ENCODE measurements at places on chromosomes 6 and 20.

GRCh38 chr20:21323640-21324039, 20.5 kb downstream of the XRN2 start:
- DNase-seq, result no peak

GRCh38 chr6:16166871-16167608, 38.2 kb downstream of the MYLIP start:
- no peak for DNase-seq

- no peak for DNase-seq
These were observed 14.6 kb downstream of the GINS1 start for GRCh38 chr20:25422032-25422431.

DNA sequence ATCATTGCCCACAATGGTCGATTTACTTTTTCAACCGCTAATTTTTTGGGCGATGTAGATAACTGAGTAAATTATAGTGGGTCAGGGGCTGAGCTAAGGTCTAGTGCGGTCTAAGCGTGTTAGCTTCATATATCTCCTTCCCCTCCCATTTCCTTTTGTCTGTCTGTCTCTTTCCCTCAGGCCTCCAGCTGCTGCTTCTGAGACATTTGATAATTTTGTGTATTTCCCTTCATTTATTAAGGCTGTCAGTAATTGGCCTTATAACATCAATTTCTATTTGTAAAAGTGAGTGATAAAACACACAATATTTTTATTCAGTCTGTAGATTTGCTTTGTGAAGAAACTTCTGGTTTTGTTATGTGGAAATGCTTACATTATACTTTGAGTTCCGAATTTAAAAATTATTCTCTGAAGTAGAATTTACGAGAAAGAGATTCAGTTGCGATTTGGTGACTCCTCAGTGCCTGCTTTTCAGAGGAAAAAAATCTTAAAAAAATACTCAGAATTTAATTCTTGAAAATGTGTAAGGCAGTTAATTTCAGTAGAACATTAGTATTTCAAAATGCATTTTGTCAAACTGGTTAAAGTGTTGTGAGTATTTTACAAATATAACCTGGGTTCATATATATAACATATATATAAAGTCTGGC, 1.4 kb downstream of the TMEM170B start:
- no peak for DNase-seq

DNA sequence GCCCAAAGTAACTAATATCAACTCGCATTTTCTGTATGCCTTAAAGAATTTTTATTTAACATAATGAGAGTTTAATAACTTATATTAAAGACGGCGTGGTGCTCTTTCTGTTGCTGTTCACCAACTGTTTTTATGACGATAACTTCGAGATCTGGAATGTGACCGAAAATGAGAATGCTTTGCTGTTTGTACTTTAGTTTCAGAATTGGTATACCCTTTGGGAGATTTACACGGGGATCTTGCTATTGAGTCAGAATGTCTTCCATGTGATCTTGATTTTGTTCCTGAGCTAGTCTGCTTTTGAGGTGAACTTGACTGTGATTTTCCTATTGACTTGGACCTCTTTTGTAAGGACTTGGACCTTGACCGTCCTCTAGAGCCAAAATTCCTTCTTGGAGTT, 17.9 kb downstream of the PNRC1 start:
- no peak for DNase-seq

DNA sequence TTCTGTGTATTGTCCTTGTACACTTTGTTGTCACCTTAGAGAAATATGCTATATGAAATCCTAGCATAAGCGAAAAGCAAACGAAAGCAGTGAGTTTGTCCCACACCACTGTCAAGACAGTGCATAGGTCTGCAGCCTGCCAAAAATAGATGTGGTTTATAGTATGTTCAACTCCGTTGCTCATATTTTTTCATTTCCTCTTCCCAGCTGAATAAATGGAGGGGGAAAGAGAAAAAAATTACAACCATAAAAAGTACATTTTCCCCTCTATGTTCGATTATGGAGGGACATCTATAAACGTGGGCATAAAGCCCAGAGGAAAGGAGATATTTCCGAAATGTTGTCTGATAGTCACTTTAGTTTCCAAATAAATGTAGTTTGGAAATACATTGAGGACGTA, 25.8 kb downstream of the PRL start:
- no peak for DNase-seq

GRCh38 chr6:35662999-35663398, 25.7 kb downstream of the FKBP5 start:
- DNase-seq, result no peak

DNA sequence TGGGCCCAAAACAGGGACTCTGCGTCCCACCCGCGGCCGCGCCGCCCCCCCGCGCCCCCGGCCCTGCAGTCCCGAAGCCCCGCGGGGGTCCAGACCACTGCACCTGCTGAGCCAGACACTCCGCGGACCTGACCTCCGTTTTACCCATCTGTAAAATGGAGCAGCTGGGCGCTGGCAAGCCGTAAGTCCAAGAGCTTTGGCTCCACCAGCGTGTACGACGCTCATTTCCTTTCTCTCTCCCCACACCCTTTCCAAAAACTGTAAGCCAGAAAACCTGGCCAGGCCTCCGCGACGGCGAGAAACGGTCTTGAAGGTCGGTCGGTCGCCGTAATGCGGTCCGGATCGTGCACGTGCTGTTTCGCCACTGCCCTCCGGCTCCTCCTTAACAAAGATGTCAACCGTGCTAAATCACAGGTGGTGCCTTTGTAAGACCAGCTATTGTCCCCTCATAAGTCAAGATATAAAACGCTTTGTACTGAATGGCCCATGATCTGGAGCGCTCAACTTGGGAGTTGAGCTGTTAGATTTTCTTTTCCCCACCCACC, 7.8 kb upstream of the NR2E1 start:
- DNase-seq, result no peak

DNA sequence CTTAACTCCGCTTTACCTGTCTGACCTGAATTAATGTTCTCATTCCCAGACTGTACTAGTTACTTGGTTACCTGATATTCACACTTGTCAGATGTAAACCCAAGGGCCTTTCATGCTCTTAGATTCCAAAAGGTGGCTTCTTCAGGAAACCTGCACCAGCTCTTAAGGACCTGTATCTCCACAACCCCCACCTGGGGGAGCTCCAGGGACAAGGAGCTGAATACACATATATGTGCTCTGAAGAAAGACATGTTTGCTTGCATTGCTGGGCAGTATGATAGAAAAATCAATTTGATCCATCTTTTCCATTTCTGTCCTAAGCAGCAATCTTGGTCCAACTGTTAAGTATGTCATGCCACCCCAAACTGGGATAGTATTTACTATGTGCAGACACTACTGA, 64.8 kb upstream of the POU3F2 start:
- DNase-seq, result no peak

DNA sequence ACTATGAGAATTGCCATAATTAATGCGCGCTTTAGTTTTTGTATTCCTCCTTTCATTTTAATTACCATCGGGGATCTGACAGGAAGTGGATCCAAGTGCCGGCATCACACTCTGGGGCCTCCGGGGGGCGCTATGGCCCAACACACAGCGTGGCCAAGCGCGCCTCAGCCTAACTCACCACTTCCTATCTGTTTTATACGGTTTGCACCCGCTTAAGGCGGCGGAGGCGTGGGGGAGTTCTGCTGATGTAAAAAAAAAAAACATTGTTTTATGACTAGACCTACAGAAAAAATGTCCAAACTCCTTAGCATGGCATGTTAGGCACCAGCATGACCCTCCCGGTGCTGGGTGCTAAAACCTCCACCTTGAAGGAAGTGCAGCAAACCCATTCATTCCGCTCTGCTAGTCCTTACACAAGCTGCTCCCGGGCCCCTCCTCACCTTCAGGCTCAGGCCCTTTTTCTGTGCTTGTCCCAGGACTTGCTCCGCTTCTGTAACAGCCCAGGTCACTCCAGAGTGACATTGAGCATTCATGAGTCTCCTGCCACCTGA, 4.5 kb upstream of the EBF4 start:
- DNase-seq, result no peak

DNA sequence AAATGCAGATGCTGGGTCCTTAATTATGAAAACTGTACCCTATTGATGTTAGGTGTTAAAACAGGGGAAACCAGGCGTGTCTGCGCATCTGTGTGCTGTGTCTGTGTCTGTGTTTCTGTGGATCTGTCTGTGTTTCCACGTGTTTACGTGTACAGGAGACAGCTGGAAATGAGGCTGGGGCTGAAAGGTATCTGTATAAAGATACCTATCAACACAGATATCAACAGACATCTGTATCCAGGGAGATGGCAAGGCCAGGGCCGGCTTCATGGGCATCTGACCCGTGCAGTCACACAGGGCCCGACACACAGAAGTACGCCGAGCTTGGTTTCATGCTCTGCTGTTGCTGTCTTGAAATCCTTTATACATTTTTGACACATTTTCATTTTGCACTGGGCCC, 48.6 kb downstream of the BMP7 start:
- DNase-seq, result no peak

- DNase-seq, result no peak
These were observed 3.3 kb downstream of the ID1 start for GRCh38 chr20:31608251-31608945.

DNA sequence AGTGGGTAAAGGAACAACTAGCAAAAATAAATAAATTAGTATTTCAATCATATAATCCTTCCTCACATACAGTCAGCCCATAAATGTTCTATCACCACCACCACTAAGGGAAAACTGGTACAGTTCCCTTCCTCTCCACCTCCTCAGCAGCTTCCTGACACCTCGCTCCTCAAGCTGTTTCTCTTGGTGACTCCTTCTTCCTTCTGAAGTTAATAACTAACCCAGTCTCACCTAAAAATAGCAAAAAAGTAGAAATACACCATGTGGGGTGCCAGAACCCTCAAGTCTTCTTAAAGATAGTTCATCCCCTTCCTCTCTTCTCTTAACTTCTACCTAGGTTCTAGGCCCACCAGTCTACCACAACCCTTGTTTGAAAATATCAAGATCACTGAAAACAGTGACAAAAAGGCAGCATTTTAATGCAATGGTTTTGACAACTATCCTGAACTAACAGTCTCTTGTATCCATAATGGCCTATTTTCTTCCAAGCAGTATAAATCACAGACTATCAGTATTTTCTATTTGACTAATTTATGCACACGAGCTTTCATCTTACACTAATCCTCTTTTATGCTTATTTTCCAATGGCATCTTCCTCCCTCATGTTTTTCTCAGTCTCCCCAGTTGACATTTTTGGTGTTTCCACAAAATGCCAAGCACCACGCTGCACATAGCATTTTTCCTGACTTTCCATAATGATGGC, 85.5 kb downstream of the KHDC1L start:
- no peak for DNase-seq

GRCh38 chr6:44255871-44256774, 1.2 kb downstream of the SLC35B2 start:
- DNase-seq, result no peak

- no peak for DNase-seq
These were observed 2.3 kb upstream of the NKX2-2 start for GRCh38 chr20:21516180-21516567.

GRCh38 chr6:142932889-142933288, 12.1 kb downstream of the HIVEP2 start:
- DNase-seq, result no peak

DNA sequence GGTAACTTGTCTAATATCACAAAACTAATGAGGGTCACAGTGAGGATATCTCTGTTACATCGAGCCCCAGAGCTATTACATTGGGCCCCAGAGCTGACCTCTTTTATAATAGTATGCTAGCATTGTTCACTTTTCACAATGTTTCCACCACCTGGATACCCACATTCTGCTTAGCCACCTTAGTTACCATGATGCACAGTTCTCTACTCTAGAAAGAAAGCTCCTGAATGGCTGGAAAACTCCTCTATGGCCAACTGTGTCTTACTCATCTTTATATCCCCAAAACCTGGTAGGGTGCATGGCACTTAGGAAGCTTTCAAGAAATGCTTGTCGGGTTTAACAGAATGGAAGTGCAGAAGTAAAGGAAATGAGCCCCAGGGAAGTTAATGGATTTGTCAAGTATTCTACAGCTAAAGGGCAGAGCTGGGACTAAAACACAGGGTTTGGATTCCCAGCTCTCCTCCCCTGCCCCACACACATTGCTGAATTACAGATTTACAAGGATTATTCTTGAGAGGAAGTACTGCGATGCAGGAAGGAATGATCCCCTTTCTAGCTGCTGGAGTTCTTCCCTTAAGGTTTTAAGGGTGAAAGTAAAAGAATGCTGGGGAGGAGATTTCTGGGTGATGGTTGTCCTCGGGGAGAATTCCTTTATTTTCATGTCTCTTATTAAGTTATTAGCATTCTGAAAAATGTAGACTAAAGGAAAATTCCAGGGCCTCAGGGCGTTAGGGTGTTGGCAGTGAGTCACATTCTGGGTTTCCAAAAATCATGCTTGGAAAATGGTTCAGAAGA, 16.1 kb upstream of the HINT3 start:
- DNase-seq, result no peak

DNA sequence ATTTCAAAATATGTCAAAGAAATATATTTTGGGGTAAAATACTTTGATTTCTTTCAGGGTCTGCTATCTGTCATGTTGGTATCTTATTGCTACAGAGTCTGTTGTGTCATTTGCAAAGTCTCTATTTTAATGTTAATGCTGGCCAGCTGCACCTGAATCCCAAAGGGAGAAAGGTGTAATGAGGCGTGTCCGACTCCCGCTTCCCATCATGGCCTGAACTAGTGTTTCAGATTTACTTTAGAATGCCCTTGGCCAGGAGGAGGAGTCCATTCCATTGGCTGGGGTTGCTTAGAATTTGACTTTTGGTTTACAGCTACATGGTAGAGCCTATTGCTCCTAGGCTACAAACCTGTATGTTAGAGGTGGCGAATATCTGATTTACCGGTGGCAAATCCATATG, 69.3 kb downstream of the FAM50B start:
- DNase-seq, result no peak

DNA sequence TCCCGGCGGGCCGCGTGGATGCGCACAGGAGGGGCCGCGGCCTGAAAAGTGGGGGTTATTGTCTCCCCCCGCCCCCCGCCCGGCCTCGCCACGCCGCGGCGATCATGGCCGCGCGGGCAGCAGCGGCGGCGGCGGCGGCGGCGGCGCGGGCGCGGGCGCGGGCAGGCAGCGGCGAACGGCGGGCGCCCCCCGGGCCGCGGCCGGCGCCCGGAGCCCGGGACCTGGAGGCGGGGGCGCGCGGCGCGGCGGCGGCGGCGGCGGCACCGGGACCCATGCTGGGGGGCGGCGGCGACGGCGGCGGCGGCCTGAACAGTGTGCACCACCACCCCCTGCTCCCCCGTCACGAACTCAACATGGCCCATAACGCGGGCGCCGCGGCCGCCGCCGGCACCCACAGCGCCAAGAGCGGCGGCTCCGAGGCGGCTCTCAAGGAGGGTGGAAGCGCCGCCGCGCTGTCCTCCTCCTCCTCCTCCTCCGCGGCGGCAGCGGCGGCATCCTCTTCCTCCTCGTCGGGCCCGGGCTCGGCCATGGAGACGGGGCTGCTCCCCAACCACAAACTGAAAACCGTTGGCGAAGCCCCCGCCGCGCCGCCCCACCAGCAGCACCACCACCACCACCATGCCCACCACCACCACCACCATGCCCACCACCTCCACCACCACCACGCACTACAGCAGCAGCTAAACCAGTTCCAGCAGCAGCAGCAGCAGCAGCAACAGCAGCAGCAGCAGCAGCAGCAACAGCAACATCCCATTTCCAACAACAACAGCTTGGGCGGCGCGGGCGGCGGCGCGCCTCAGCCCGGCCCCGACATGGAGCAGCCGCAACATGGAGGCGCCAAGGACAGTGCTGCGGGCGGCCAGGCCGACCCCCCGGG, 637 bp downstream of the ARID1B start:
- no peak for DNase-seq
